ENCODE measurements at places on chromosomes 12 and 14. TPM values are rescaled to one million over a fixed set of nuclear protein-coding genes. Genes with fewer than 3 reads are reported as not detected.

Gene CCDC92
- 57.0 TPM for total RNA-seq

Gene BCL11B
- total RNA-seq = 2.3 TPM

Gene TMED10
- 288 TPM for total RNA-seq

Gene TRPV4
- total RNA-seq = 5.2 TPM

Gene SLC17A8
- 1.2 TPM for total RNA-seq

Gene TMEM63C
- total RNA-seq = 1.6 TPM

GRCh38 chr12:42854208-42854607 is 264.7 kb upstream of the PRICKLE1 start:
- H3K4me1 ChIP-seq = peaks cover 6% of the 10 kb centered on the region
- no peak for DNase-seq
- H3K27me3 ChIP-seq = no peaks in the 10 kb centered on the region
- H3K36me3 ChIP-seq = no peaks in the 10 kb centered on the region
- no peak overlapping the region for H3K4me3 ChIP-seq

- peaks cover 82% of the 10 kb centered on the region for H3K27me3 ChIP-seq
- no peak for DNase-seq
- H3K36me3 ChIP-seq = no peaks in the 10 kb centered on the region
- H3K27ac ChIP-seq = no peak overlapping the region
- H3K4me1 ChIP-seq = peaks cover 14% of the 10 kb centered on the region
These were observed 3.9 kb downstream of the LHX5 start for GRCh38 chr12:113467502-113468364.
